ENCODE measurements at places on chromosomes 6 and 20.

DNA sequence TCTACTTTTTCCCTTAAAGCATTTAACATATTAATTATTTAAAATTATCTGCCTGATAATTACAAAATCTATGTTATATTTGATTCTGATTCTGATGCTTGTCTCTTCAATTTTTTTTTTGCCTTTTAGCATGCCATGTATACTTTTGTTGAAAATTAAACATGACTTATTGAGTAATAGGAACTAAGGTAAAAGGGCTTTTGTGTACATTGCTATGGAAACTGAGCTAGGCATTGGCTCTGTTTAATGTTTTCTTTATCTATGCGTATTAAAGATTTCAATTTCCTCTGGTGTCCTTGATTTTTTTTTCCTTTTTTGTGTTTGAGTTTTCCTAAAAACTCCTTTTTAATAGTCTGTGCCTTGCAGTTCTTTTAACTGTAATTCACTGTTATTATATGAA lies 805.2 kb downstream of the DHX35 start:
- no peak for DNase-seq

DNA sequence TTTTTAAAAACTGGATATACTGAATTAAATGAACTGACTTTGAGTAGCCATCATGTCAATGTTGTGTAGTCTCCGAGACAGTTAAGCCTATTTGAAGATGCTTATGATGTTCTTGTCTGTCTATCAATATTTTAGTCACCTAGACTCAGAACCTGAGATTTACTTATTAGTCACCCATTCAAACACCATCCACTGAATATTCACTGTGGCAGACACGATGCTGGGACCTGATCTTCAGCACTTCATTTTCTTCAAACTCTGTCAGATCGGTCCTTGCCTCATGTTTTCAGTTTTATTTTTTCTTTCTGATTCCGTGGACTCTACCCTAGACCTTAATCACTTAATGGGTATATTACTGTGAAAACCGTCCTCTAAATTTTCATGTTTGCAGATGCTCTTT lies 123.7 kb upstream of the MCHR2 start:
- no peak for DNase-seq

DNA sequence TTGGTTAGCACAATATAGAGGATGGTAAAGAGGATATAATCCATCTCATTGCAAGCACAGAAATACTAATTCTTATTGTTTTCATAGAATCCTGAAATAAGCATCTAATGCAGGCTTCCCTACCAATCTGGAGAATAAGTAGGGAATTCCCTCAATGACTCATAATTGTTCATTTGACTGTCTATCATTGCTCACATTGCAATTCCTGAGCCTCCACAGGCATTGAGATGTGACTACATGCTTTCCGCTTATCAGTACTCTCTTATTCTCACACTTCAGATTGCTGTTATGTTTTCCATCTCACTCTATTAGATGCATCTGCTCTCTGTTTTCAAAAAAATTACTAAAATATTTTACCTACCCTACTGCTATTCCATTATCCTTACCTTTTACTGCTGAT lies 216.2 kb upstream of the PRSS16 start:
- DNase-seq = no peak

- DNase-seq = no peak
Observed at GRCh38 chr6:39521958-39522357, 199.5 kb upstream of the KCNK16 start.
